ENCODE measurements at places on chromosomes 11 and 22.
A peak's percentile ranks its signal among the peaks of the same experiment; 100 is the strongest.

DNA sequence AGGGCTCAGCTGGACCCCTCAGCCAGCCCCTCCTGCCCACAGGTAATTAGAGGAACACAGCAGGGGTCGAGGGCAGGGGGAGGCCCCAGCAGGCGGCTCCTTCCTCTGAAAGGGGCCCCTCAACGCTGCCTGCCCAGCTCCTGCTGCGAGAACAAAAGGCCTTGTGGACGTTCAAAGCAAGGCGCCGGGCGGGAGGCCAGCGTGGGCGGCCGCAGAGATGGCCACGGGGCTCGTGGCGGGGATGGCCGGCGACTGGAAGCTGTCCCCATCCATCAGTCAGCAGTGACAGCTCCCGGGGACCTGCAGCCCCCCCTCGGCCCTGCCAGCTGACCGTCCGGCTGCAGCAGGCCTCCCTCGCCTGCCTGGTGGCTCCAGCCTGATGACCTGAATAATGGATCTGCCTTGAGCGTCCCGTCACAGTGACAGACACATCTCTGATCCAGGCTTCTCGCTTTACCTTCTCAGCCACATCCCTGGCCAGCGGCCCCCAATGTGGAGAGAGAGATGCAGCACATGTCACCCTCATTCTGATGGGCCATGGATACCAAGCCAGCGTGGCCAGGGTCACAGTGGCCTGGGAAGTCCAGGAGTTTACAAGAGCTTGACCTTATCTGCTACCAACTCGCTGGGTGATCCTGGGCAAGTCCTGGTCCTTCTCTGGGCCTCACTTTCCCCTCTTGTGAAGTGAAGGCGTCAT is 159.3 kb downstream of the MN1 start:
- DNase-seq: no peak

GRCh38 chr11:134607963-134608750 is 196.1 kb upstream of the B3GAT1 start:
- no peak for DNase-seq

- no peak for DNase-seq
Measured at GRCh38 chr22:19398206-19398605, 33.3 kb downstream of the HIRA start.

DNA sequence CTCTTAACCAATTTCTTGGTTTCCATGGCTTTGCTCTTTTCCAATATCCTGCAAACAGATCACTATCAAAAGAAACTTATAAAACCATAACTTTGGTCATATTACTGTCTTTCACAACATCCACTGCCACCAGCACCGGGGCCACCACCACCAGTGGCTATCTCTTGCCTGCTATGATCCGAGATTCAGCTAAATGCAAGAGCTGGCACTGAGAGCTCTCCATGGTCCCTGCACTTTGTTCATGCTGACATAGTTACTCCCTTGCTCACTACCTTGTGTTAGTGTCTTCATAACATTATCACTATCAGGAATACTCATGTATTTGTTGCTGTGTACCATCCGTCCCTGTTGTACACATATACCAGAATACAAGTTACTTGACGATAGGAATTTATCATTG is 299.0 kb downstream of the ETS1 start:
- DNase-seq: no peak

DNA sequence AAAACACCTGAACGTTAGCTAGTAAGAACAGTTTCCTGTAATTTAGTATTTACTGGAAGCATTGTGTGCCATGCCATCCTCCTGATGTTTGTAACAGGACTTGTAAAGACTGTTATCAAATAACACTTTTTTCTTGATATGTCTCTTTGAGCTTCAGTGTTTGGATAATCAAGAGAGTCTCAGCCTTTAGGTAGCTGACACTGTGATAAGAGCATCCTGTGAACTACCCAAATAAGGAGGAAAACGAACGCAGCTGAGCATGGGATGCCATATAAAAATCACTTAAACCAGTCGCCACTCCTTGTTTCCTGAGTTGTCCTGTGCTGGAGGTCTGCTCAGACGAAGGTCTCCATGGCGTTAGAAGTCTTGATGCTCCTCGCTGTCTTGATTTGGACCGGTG is at the start of gene OOSP2:
OOSP2 (plus strand) TSS at position 301 of the 400 bp plus-strand sequence; CDS start at position 352, 51 bp downstream.
- DNase-seq: no peak

- DNase-seq: no peak
Measured at GRCh38 chr11:9066433-9066925, 24.9 kb downstream of the SCUBE2 start.

DNA sequence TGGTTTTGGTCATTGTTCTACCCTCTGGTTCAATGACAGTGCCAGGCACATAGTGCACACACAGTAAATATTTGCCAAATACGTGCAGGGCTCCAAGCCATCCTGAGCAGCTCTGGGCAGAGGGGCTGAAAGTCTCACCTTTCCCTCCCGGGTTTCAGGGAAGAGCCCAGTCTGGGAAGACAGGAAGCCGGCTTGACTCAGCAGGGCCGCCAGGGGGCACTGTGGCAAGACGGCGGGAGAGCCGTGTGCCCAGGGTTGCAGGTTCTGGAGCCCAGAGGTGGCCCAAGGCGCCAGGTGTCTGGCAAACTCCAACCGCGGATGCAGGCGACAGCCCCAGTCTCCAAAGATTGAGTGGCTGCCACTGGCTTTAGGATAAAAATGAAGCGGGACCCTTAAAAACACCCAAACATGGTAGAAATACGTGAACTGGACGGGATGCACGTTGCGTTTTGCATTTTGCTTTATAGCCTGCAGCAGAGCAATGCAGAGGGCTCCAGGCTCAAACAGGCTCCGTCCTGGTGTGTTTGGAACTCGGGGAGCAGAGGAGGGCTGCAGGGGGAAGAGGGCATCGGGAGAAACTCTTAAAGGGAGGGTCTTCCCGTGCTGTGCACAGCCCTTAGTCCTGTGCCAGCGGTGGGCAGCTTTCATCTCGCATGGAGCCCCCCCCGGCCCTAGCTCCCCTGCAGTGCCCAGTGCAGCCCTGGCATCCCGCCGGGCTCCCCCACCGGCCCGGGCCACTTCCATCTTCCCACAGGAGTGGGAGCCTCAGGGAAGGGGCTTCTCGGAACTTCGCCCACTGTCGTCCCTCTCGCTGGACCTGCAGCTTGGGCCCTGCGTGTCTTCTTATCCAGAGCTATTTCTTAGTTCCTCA is 10.7 kb downstream of the KRTAP5-5 start:
- no peak for DNase-seq

DNA sequence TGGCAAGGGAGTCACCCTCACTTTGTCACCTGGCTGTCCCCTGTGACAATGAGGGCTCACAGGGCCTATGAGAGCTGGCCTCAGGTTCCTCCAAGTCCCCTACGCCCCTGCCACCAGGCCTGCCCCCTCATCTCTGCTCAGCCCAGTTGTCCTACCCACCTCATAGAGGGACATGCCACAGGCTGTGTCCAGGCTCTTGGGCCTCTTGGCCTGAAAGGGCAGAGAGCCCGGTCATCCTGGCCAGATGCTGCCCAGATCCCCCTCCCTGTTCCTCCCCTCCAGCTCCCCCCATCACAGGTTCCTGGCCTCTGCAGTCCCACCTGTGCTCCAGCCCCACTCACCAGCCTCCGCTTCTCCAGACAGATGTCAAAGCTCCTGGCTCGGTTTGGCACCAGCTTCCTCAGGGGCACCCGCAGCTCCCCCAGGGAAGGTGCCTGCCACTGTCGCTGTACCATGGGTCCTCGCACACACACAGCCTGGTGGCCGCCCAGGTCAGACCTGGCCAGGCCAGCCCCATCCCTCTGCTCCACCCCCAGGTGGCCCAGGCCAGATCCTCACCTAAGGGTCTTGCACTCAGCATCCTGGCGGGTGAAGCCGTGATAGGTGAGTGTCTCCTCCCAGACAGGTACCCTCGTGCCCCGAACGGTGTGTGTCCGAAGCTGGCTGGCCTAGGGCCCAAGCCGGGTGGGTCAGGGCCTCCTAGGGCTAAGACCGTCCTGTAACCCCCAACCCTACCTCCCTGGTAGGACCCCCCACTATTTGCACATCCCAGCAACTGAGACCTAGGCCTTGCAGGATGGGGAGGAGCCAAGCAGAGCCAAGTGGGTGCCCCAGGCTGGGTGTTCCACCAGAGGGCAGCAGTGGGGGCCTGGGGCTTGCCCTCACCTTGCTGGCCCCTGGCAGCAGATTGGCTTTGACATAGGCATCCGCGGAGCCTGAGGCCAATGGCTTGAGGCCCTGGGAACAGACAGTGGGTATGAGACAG is 8.3 kb downstream of the NDUFV1 start:
- DNase-seq: peak; percentile 45
